ENCODE measurements at places on chromosomes 3 and 15. TPM values are rescaled to one million over a fixed set of nuclear protein-coding genes. Genes with fewer than 3 reads are reported as not detected.

- DNase-seq = no peak
Observed at GRCh38 chr15:82890338-82890994, 62.1 kb downstream of the HOMER2 start.

GRCh38 chr3:9179826-9180763 is 69.4 kb downstream of the SRGAP3 start:
- no peak for DNase-seq

- DNase-seq = no peak
Observed at GRCh38 chr3:52303811-52304210, 12.3 kb upstream of the DNAH1 start.

GRCh38 chr15:100690032-100690794 is 87.8 kb downstream of the ASB7 start:
- no peak for DNase-seq

DNA sequence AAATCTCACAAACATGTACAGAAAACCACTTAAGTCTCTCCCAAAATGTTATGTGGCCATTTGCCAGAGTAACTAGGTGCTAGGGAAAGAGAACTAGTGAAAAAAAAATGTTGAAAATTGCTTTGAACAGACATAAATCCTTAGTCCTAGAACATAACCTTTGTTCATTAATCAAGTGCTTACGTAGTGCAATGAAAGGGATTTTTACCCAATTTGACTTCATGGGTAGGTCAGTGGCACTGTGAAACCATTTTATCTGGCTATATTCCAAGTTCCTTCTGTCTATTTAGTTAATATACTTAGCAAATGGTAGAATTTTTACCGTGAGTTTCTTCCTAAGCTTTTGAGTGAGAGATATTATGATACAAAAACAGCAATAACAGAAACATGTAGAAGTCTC is 209.4 kb downstream of the DIPK2A start:
- no peak for DNase-seq

- no peak for DNase-seq
Observed at GRCh38 chr3:77025471-77025870, 14.4 kb upstream of the ROBO2 start.

METTL6 gene
- 15.8 TPM for total RNA-seq

GNL3 gene
- total RNA-seq = 245 TPM

CGGBP1 gene
- 90.5 TPM for total RNA-seq
